CD4-positive, alpha-beta T cell treated with Interleukin-4 for 4 hours (primary cell): ENCODE measurements at places on chromosomes 4 and X.

- DNase-seq, result no peak
These were observed 82.9 kb upstream of the PNPLA4 start for GRCh38 chrX:8010105-8010504.

GRCh38 chr4:121551881-121552280 is 144.9 kb downstream of the ANXA5 start:
- DNase-seq, result no peak

DNA sequence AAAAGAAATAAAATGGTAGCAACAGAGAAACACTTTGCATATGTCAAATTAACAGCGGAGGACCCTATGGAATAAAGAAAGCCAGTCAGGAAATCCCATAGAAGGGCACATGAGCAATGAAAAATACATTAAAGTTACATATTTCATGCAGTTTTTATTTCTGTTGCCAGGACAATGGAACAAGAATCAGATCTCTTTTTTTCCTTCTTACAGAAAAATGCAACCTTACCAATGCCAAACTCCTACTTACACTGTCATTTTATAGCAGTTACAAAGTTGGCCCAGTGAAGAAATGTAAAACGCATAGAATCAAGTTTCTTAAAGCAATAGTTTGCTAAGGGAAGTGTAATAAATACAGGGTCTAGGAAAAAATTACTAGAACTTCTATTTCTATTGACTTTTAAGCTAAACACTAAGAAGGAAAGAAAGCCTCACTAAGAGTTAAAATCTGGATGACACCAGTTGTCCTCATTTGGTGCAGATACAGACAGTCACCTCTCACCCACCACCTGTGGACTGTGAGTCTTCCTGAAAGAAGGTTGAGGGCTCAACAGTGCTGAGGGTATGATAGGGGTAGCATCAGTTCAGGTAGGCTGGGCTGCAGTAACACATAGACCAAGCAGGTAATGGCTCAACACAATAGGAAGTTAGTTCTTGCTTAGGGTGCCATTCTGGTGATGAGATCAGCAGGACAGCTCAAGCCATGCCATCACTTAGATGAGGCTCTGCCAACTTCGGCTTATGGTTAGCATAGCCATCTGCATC is 224.6 kb downstream of the ANAPC10 start:
- DNase-seq, result no peak

DNA sequence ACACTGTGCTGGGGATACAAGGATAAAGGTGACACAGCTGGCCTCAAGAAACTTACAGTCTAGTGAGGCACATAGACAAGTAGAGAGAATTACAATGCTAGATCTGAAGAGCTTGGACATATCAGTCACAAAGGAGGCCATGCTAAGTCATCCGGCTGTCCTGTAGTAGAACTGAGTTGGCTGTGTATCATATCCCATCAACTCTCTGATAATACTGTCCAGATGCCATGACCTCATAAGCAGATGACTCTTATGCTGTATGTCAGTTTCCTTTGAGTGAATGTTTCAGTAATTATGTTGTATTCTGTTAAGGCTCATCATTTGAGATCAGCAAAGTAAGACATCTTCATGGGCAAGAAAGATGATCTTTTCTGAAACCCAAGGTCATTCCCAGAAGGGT is 442.9 kb downstream of the MID1IP1 start:
- no peak for DNase-seq

DNA sequence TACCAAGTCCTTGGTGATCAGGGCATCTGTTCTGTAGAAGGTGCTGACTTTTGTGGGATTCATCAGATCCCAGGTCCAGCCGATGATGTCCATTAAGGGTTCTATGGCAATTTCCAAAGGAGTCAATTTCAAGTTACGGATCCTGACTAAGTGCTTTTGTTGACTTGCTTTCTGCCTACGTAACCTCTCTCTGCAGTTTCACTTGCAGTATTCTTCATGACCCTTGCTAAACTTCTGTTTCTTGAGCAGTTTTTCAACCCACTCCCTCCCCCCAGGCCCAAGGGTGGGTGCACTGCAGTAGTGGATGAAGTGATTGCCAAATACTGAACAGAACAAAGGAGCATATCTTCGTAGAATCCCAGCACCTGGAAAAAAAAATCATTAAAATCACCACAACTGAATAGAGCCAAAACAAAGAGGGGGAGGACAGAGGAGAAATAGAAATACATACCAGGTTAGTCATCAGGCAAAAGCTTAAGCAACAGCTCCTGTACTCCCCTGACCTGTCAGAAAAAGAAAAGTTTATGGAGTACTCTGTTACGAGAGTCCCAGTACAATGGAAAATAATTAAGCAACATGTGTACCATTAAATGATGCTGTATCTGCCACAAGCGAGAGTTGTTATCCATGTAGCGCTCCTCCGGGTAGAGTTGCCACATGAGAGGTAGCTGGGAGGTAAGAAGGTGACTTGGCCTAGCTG is 5.8 kb downstream of the CMC4 start:
- DNase-seq, result no peak
